ENCODE measurements at places on chromosomes 4 and X.

GRCh38 chr4:96833831-96834230 is 993.9 kb downstream of the PDHA2 start:
- DNase-seq: no peak

DNA sequence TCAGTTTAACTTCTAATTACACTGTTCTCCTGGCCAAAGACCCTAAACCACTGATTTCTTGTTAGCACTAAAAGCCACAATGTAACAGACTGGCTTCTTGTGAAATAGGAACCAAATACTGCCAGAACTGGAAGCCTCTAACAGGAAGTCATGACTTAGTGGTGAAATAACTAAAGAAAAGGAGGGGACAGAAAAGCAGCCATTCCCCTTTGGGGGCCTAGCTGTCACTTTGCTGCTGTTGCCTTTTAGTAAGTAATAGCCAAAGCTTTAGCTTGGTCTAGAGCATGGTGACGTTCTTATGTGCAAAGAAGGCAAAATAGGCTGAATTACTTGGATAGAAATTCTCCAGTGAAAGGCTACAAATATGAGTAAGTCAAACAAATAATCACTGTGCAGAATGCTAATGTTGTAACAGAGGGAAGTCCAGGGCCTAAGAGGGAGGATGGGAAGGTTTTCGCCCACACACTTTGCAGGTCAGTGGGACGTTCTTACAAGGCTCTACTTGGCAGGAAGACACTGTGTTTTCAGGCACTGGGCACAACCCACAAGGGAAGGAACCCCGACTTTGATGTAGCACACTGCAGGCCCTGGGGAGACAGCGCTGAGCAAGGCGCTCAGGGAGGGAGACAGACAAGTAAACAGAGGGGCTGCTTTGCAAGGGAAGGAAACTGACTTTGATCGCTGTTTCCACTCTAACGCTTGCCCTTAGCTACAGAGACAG is 16.7 kb downstream of the GAB3 start:
- no peak for DNase-seq

GRCh38 chrX:133005042-133005441 is 46.6 kb upstream of the HS6ST2 start:
- DNase-seq: no peak

- no peak for DNase-seq
Measured at GRCh38 chr4:73944061-73944875, 37.6 kb downstream of the PF4 start.

GRCh38 chrX:24494647-24495075 is 29.6 kb downstream of the PDK3 start:
- DNase-seq: no peak

GRCh38 chrX:18490806-18491555 is 65.6 kb downstream of the CDKL5 start:
- DNase-seq: no peak

GRCh38 chr4:166091146-166091545 is 218.1 kb downstream of the TLL1 start:
- DNase-seq: no peak

DNA sequence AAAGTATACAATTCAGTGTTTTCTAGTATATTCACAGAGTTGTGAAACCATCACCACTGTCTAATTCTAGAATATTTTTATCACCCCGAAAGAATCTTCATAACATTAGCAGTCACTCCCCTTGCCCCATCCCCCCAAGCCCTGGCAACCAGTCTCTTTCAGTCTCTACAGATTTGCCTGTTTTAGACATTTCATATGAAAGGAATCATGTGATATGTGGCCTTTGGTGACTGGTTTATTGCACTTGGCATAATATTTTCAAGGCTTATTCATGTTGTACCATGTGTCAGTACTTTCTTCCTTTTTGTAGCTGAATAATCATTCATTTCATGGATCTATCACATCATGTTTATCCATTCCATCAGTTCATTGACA is 371.7 kb downstream of the AFF2 start:
- no peak for DNase-seq

DNA sequence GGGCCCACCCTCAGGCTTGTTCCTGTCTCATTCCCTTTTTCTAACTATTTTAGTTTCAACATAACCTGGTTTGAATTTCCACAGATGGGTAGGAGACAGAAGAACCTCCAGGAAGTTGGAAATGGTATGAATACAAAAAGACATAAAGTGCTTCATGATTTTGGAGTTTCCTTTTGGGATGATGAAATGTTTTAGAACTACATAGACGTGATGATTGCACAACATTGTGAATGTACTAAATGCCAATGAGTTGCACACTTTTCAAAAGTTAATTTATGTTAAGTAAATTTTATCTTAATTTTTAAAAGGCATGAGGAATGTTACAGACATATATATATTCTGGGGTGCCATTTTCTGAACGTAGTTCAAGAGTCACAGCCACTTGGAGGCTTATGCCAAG is 41.1 kb upstream of the IBSP start:
- DNase-seq: no peak

DNA sequence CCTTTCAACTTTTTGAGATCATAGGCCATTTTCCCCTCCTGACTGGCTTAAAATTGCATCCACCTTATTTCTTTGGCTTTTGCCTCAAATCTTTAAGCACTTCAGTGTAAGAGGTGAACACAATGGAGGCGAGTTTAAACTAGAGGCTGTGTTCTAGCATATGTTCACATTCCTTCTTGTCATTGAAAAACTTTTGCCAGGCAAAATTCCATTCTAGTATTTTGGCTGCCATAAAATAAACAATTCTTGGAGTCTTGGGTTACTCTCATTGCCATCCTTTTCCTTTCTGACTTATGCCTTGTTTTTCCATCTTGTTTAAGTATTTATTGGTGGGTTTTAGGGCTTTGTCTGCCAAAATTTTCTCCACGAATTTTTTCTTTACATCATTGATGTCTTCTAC is 137.3 kb upstream of the ANXA10 start:
- DNase-seq: no peak

DNA sequence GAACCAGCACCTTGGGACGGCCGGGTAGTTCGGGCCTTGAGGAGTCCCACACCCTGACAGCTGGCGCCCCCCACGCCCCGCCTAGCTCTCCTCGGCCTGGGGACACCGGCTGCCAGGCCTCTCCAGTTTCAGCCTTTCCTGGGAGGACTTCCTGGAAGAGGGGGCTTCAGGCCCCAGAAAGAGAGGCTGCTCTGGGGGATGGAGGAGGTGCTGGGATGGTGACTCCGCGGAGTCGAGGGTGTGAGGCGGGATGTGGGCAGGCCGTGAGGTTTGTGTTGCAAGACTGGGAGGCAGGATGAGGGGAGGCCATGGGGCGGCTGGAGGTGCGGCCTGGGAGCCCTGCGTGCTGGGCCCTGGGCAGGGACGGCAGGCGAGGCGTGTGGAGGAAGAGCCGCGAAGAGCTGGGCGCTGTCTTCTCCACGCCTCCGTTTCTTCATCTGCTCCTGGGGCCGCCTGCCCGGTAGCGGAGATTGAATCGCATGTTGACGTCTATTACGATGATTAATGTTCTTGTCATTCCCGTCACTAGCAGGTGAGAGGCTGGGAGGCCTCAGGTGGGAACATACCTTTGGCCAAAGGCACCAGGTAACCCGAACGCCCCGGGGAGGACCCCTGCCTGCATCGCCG is 918 bp upstream of the FGFRL1 start:
- no peak for DNase-seq

DNA sequence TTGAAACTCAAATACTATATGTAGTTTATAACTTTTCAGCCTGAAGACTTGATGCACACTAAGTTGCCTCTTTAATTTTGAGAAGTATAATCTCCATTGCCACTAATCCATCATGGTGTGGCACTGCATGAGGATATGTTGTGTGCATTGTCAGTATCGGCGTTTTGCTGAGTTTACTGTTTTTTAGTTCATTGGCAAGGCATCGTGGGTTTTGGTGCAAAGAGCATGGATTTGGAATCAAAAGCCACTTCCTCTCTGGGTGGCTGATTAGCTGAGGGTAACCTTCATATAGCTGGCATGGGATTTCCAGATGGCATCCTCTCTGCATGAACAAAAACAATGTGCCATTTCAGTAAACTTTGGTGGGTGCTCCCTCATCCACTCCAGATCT is 38.7 kb downstream of the FHL1 start:
- no peak for DNase-seq

DNA sequence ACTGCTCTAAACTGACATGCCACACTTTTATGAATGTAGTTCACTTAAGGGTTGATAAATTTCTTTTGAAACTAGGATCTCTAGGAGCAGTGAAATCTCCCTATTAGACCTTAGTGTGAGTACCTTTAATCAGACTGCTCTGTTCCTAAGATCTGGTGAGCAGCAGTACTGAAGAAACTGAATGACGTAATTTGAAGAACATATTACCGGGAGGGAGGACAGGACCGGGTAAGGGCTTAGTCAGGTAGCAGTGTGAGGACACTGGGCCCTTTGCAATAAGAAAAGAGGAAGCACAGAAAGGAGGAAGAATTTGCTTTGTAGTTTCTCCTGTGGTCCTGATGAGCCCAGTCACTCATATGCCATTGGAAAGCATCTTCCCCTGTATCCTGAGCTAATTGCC is 255.2 kb downstream of the THOC2 start:
- no peak for DNase-seq

GRCh38 chr4:13543032-13543838 is 1.1 kb downstream of the NKX3-2 start:
- DNase-seq: no peak

GRCh38 chr4:80507077-80507476 is 171.5 kb downstream of the CFAP299 start:
- no peak for DNase-seq

DNA sequence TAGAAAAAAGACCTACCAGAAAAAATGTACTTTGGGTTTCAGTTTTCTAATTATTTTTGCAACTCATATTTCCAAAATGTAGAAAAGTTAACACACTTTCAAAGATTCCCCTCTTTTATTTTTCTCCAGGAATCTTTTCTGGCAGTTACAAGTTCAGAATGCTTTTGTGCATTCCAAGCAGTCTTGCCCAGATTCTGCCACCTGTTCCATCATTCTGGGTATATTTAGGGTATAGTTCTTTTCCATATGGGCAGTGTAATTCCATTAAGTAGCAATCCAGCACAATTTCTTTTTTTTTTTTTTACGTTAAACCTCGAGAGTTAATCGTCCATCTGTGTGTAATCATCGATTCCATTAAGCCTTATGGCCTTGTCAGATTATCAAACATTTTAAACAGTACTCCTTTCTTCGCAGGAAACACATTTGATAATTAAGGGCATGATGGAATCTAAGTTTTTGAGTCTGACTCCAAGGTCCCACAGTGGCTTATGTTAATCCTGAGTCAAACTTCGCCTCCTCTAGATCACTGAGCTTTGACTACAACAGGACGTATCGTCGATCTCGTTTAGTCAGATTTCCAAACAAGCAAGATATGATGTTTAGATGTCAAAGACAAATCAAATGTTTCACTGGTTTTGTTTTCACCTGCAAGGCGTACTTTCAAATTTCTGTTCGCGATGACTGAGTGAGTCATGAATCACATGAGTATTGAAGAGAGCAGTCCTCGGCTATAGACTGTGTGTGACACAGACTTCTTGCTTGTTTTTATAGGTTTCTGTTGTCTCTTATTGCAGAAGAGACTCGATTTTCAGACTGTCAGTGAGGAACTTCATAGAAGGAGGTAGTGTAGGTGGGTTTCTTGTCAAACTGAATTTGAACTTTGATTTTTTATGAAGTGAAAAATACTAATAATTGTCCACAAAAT is 118.9 kb upstream of the GK2 start:
- no peak for DNase-seq

DNA sequence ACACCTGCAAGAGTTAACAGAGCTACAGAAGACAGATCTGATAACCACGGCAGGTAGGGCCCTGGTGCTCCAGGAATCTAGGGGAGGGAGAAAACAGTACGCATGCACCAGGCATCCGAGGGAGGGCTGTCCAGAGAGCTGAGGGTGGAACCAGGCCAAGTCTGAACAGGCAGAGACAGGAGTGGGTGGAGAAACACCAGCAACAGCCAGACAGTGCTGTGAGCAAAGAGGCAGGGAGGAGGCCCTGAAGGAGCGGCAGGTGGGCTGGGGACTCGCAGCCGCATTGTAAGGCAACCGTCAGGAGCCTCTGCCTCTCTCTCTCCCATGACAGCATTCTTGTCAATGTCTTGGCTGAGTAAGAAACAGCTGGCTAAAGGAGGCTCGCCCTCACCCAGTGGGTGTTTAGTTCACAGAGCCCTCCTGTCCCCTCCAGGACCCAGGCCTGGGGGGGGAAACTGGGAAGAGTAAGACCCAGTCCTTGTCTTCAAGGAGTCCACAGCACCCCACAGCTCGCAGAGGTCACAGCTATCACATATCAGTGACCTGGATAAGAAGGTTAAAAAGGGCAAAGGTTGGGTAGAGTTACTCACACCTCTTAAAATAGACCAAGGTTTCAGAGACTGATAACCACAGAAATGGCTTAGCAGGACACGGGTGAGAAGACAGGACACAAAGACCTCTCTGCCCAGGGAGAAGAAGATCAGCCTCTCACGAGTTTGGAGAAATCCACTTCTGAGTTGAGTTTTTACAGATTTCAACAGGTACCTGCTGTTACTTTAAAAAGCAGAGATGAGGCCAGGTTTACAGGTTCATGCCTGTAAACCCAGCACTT is 10.5 kb downstream of the ACSL1 start:
- DNase-seq: no peak

GRCh38 chr4:159360549-159360948 is 257.7 kb downstream of the RAPGEF2 start:
- no peak for DNase-seq

- no peak for DNase-seq
Measured at GRCh38 chr4:40196724-40197281, at the start of gene RHOH. Gene RHOH, plus strand, starts transcription at chr4:40197031. Its CDS starts 46,356 bp downstream, at chr4:40243387.

- DNase-seq: no peak
Measured at GRCh38 chrX:135193740-135194139, 22.5 kb upstream of the CT55 start.

DNA sequence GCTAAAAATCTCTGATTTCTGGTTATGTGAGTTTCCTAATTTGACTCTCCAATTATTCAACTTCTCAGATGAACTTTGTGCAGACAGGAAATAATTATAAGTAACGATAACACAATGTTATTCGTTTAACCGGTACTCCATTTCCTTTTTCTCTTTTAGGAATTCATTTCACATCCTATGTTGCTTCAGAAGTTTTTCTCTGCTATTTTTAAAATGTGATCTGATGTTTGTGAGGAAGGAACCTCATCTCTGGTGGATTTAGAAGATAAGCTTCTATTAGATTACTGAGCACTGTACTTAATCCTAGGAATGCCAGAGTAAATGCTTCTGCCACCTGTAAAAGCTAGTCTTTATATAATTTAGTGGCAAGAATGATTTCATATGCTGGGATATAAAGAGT is 116.0 kb upstream of the ETNPPL start:
- DNase-seq: no peak

- DNase-seq: no peak
Measured at GRCh38 chr4:158015241-158015640, 157.6 kb downstream of the GASK1B start.

All from T1000 (cell line).